ENCODE measurements at places on chromosomes 7 and 10. TPM values are rescaled to one million over a fixed set of nuclear protein-coding genes. Genes with fewer than 3 reads are reported as not detected.

FAM25G gene
- total RNA-seq = not detected

CUX1 gene
- total RNA-seq = 142 TPM

PPP1R9A gene
- 11.0 TPM for total RNA-seq

PDIA4 gene
- total RNA-seq = 65.5 TPM

DNA sequence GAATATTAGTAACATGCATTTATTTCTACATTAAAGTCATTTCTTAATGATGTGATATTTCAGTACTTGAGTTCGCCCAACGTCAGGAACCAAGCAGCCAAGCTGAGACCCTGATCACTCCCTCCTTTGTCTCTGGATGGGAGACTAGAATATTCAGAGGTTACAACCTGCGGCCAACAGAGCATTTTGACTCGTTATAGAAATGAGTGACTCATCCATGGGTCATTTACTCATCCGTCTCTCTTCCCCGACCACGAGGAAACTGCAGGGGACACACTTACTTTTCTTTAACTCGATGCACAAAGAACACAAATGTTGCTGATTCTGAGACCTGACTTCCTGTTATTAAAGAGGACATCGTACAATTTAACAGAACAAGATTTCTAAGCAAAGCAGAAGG lies 343.3 kb downstream of the FRMD4A start:
- no peaks in the 10 kb centered on the region for H3K4me1 ChIP-seq
- no peak overlapping the region for H3K4me3 ChIP-seq
- DNase-seq = no peak

- no peak overlapping the region for H3K4me3 ChIP-seq
- no peaks in the 10 kb centered on the region for H3K36me3 ChIP-seq
- DNase-seq = no peak
- no peaks in the 10 kb centered on the region for H3K4me1 ChIP-seq
These were observed 357.2 kb downstream of the LRMDA start for GRCh38 chr10:75788394-75789205.

- H3K36me3 ChIP-seq = no peaks in the 10 kb centered on the region
- peak overlapping the region; percentile 70 for H3K4me3 ChIP-seq
- H3K27ac ChIP-seq = peak overlapping the region; percentile 99
- H3K27me3 ChIP-seq = no peaks in the 10 kb centered on the region
These were observed 495 bp downstream of the SFR1 start for GRCh38 chr10:104122225-104123107.

DNA sequence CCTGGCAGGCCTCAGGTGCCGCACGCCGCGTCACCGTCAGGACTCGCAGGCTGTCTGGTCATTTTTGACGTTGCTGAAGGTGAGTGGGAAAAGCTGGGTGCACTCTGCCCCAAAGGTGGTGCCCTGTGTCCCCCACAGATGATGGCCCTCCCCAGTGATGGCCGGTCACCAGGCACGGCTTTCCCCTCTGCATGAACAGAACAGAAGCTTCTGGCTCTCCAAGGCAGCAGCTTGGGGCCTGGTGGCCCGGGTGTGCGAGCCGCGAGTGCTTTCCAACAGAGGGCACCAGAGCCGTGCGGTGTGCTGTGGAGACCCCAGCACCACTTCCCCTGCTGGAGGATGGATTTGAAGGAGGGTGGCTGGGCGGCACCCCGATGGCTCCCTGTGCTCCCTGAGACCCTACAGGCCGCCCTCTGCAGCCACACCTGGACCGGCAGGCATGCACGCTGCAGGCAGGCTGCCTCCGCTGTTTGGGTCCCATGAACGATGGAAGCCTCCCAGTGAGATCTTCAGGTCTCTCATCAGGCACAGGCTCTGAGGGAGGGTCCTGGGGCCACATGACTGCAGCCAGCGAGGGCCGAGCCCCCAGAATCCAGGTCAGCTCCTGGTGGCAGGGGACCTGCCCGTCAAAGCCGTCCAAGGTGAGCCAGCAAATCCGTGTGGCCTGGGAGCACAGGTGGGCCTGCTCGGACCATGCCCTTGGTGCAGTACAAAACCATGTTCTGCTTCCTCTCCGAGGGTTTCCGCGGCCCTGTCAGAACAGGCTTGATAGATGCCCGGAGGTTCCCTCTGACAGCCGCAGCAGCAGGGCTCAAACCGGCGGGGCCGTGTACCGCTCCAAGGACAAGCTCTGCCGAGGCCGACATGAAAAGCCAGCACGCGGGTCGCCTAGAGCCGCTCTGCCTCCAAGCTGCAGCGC lies 195.4 kb downstream of the EBF3 start:
- no peak overlapping the region for H3K4me3 ChIP-seq
- no peak for DNase-seq
- no peaks in the 10 kb centered on the region for H3K36me3 ChIP-seq
- H3K27ac ChIP-seq = no peak overlapping the region
- no peaks in the 10 kb centered on the region for H3K4me1 ChIP-seq

GRCh38 chr10:44291091-44291490 lies 93.8 kb downstream of the CXCL12 start:
- no peak overlapping the region for H3K4me3 ChIP-seq
- DNase-seq = no peak
- H3K27me3 ChIP-seq = no peaks in the 10 kb centered on the region

GRCh38 chr10:100791369-100792058 lies 46.1 kb downstream of the PAX2 start:
- H3K4me3 ChIP-seq = no peak overlapping the region
- no peaks in the 10 kb centered on the region for H3K36me3 ChIP-seq

DNA sequence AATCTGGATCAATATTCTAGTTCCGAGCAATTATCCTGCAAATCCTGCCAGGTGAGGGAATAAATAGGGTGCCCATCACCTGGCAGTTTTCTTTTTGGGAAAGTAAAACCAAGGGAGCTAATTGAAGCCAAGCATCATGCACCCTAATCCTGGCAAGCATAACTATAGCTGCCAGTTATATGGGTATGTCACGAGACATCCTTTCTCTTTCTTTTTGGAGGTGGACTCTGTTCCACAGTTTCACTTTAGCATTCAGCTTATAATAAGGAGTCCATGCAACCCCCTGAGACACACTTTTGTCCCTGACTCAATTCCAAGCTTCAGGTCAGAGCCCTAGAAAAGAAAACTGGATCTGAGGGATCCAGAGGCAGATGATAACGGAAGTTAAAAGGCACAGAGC lies 222.5 kb downstream of the PHF14 start:
- no peaks in the 10 kb centered on the region for H3K4me1 ChIP-seq
- H3K27ac ChIP-seq = no peak overlapping the region
- H3K27me3 ChIP-seq = no peaks in the 10 kb centered on the region
- no peak overlapping the region for H3K4me3 ChIP-seq

GRCh38 chr10:113076949-113077348 lies 126.9 kb downstream of the TCF7L2 start:
- H3K27ac ChIP-seq = no peak overlapping the region
- H3K4me3 ChIP-seq = no peak overlapping the region
- no peak for DNase-seq
